Left renal pelvis (tissue), 4 donors: ENCODE measurements at places on chromosomes 4 and X.

DNA sequence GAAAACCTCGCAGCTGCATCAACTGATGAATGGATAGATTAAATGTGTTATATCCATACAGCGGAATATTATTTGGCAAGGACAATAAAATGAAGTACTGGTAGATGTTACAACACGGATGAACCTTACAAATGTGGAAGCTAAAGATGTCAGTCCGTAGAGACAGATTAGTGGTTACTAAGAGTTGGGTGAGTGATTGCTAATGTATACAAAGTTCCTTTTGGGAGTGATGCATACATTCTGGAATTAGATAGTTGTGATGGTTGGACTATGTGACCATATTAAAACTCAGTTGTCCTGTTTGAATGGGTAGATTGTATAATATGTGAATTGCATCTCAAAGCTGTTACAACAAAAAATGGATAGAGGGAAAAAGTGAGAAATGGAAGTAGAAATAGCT, 2.8 kb downstream of the FIP1L1 start:
- no peak for DNase-seq

GRCh38 chr4:184728858-184729257, 5.0 kb downstream of the CENPU start:
- DNase-seq, result no peak

DNA sequence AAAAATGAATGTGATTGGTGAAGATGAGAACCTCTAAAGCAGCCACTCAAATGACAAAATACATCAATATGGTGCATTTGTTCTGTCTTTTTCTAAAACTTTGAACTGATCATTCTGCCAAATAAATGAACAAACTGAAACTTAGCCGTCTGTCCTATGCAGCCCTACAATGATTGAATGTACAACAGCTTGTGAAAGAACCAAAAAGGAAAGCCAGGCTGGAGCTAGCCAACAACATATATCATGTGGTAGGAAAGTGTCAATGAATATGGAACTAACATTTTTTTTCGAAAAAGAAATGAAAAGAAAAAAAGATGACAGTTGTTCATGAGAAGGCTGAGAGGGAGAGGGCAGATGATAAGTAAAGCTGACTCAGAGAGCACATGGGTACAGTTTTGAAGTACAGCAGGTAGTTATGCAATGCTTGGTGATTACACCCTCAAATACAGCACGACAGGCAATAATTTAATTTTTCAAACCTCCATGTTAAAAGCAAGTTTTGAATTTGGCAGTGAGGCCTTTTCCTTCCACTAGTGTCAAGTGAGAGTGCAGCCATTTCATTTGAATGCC, 21.2 kb upstream of the SLC7A11 start:
- no peak for DNase-seq

GRCh38 chr4:74267998-74268606, 40.2 kb upstream of the EPGN start:
- no peak for DNase-seq

DNA sequence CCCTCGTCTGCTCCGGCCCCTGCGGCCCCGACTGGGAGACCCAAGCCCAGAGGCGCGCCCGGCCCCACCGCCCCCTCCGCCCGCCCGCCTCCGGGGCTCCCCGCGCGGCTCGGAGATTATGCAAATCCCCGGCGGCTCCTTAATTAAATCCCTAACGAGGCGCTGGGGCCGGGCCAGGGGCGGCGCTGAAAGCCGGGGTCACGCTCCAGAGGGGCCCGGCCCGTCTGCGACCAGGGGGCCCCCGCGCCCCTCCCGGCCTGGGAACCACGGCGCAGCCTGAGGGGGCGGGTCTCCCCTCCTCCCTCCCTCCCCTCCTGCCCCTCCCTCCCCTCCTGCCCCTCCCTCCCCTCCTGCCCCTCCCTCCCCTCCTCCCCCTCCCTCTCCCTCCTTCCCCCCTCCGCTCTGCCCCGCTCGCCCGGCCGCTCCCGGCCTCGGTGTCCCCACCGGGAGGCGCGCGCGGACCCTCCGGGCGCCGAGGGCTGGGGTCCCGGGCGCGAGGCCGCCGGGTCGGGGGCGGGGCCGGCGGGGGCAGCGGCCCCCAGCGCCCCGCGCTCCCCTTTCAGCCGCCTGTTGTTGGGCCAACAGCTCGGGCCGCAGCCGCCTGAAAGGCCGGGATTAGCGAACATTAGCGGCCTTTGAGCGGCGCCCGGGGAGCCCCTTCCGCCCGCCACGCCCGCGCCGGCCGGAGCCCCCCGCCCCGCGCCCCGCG, 25.9 kb upstream of the FGFR3 start:
- DNase-seq, result no peak

GRCh38 chrX:30282527-30282926, 26.7 kb downstream of the NR0B1 start:
- DNase-seq, result no peak
